Stimulated activated CD4-positive, alpha-beta T cell treated with anti-CD3 and anti-CD28 coated beads, Interleukin-15, amount 100 ng/mL, for 1 hour (primary cell): ENCODE measurements at places on chromosomes 5 and 9.

- DNase-seq, result no peak
Observed at GRCh38 chr5:168219515-168220410, 71.7 kb upstream of the WWC1 start.

DNA sequence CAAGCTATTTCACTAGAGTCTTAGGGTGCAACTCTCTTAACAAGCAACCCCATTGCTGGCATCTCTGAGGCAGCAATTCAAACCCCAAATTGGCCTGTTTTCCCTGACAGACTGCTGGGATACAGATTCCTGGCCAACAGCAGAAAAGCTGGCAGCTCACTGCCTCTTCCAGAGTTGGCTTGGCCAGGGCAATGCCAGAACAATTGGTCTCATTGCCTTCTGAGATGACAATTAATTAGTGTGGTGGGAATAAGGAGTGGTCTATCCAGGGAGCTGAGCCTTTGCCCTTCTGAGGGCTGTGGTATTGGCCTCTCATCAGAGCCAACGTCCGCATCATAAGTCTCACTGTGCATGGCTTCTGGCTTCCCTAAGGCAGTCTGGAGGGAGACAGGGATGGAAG is 183.2 kb downstream of the GNAQ start:
- no peak for DNase-seq

DNA sequence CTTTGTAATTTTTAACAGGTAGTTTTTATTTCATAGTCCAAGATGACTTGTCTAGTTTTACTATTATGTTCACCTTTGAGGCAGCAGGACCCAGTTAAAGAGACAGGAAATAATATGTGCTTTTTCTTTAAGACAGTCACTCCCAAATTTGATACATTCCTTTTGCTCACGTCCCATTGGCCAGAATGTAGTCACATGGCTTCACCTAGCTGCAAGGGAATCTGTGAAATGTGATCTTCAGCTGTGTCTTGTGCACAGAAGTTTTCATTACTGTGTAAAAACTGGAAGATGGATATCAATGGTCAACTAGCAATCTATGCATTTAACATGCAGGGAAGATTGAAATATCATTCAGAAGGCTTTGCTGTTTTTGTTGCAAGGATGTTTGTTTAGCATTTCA is 41.1 kb downstream of the XRCC4 start:
- no peak for DNase-seq

DNA sequence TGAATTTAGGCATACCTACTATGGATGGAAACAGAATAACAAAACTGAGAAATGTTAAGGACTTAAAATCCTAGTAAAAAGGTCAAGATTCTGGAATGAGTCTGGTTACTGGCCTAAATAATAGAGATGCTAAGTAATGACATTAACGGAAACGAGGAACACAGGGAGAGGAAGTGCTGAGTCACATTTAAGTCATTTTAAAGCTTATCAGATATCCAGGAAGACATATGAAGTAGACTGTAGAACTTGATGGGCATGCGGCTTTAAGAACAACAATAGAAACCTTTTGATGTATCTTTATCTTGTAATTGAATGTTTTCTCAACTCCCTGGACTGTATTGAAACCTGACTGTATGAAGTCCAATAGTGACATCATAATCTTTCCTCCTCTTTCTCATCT is 1251.4 kb upstream of the CDH6 start:
- no peak for DNase-seq

- DNase-seq, result no peak
Observed at GRCh38 chr5:135213466-135214239, 179.6 kb upstream of the PITX1 start.

GRCh38 chr5:80125022-80125961 is 90.1 kb downstream of the THBS4 start:
- no peak for DNase-seq

DNA sequence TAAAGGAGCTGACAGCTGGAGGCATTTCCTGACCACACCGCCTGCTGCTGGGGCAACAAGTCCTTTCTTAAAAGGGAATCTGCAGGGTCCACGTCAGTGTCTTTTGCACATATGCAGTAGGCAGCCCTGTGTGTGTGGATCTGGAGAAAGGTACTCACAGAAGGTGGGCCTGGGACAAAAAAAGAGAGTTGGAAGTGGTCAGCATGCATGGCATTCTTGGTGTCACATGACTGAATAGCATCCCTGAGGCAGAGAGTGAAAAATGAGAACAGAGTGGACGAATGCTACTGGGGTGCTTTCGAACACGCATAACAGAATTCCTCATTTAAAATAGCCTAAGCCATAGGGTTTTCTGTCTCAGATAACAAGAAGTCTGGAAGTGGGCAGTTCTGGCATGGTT is 47.0 kb downstream of the DNAJC21 start:
- no peak for DNase-seq

DNA sequence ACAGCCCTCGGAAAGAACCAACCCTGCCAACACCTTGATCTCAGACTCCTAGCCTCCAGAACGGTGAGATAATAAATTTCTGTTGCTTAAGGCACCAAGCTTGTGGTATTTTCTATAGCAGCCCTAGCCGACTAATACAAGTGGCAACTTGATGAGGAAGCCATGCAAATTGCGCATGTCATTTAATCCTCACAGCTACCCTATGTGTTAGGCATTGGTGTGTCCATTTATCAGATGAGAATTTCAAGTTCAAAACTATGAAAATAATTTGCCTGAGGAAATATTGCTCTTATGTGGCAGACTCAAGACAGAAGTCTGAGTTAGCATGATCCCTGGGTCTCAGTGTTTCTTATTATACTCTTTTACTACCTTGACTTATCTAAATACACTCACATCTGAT is 264.0 kb downstream of the PDE4D start:
- DNase-seq, result no peak

- no peak for DNase-seq
Observed at GRCh38 chr5:67366691-67367395, 170.2 kb upstream of the CD180 start.

DNA sequence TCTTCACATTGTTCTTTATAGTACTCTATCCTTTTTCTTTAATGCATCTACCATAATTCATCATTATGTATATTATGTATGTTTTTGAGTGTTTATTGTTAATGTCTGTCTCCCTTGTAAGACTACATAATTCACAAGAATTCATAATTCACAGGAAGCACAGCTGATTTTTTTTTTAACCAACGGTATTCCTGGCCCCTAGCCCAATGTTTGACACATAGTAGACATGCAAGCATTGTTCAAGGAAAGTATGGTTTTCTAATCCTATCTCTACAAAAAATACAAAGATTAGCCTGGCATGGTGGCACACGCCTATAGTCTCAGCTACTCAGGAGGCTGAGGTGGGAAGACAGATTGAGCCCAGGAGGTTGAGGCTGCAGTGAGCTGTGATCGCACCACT is 160.6 kb downstream of the PPP2R2B start:
- DNase-seq, result no peak

- DNase-seq, result no peak
Observed at GRCh38 chr5:154614125-154614524, 136.1 kb upstream of the HAND1 start.

- no peak for DNase-seq
Observed at GRCh38 chr9:104091708-104092107, 2.4 kb upstream of the SMC2 start.

GRCh38 chr9:127828262-127829031 is 25.8 kb downstream of the FPGS start:
- no peak for DNase-seq

DNA sequence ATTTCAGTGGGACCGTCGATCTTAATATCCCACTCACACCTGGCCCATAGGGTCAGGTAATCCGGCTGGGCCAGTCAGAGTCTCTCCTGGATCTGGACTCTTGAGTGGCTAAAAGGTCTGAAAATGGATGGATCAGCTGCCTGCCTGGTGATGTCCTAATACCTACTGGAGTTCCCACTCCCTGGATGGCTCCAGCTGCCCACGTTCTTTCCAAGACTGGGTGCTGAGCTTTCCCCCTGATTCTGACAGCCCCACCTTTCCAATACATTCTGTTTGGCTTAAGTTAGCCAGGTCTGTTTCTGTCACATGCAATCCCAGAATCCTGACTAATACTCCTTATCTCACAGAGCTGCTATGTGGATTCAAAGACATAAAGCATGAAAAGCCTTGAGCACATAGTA is 10.2 kb downstream of the SH3PXD2B start:
- no peak for DNase-seq

- no peak for DNase-seq
Observed at GRCh38 chr9:22395687-22396141, 50.9 kb upstream of the DMRTA1 start.

DNA sequence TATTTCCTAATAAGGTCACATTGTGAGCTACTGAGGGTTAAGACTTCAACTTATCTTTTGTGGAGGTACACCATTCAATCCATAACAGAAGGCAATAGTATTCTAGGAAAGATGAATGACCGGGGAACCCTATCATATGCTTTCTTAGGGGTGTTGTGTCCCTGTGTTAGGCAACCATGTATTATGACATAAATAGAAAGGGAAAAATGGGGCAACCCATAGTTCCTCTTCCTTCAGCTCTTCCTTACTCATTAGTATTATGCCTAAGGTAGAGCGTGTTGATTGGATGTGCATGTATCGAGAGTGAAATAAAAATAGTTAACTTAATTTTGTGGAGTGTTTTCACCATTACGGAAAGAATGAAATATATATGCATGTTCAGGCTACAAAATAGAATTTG is 6.0 kb upstream of the CCNJL start:
- no peak for DNase-seq

GRCh38 chr9:137388589-137389427 is 34.2 kb downstream of the EXD3 start:
- DNase-seq, result no peak

- no peak for DNase-seq
Observed at GRCh38 chr5:173885475-173886010, 2.6 kb upstream of the CPEB4 start.

DNA sequence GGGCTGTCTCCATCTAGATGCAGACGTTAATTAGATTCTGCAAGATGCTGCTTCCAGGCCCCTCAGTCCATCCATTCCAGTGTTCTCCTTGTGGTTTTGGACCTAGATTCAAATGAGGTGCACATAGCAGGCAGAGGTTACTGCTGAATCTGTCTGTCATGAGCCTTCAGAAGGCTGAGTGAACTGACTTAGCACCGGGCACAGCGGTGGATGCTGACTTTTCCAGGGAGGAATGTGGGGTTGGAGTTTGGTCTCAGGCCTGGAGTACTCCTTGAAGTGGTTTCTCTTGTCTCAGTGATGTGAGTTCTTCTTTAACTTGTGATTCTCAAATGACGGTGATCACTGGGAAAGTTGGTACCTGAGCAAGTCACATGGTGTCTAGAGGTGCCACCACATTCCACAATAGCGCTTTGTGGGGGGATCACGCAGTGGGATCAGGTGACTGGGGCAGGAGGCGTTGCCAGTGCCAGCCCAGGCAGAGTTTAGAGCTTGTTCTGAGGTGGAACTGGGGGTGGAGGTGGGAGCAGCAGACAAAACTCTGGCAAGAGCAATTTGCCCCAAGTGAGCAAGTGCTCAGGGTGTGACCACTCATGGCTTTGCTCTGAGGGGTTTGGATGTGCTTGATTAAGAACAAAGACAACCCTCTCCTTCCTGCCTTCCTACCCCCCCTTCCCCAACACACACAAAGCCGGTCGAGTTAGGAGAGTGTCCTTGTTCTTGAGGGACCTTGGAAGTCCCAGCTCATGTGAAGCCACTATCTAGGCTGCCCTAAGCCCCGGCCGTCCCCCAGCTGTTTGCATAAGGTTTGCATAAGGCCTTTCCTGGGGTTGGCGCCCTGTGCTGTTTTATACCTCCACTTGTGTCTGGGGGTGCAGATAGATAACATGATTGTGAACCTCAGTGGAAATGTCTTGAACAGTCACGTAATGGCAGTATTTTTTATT is 25.1 kb downstream of the JADE2 start:
- DNase-seq, result no peak

DNA sequence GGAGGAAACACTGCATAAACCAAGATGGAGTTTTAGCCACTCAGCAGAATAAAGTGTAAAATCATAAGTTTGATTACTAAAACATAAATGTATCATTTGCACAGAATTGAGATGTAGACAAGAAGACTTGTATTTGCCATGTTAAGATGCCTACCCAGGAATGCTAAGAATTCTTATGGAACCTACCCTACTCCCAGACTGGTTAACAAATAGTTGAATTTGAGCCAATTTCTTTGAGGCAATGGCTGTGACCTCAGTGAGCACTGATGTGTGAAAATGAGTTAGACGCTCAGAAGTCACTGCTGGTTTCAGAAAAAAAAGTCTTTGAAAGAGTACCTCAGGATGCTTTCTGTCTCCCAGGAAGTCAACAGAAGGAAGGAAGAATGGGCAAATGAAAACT is 95.6 kb downstream of the ESM1 start:
- DNase-seq, result no peak

GRCh38 chr9:129245276-129245675 is 67.2 kb upstream of the IER5L start:
- no peak for DNase-seq

DNA sequence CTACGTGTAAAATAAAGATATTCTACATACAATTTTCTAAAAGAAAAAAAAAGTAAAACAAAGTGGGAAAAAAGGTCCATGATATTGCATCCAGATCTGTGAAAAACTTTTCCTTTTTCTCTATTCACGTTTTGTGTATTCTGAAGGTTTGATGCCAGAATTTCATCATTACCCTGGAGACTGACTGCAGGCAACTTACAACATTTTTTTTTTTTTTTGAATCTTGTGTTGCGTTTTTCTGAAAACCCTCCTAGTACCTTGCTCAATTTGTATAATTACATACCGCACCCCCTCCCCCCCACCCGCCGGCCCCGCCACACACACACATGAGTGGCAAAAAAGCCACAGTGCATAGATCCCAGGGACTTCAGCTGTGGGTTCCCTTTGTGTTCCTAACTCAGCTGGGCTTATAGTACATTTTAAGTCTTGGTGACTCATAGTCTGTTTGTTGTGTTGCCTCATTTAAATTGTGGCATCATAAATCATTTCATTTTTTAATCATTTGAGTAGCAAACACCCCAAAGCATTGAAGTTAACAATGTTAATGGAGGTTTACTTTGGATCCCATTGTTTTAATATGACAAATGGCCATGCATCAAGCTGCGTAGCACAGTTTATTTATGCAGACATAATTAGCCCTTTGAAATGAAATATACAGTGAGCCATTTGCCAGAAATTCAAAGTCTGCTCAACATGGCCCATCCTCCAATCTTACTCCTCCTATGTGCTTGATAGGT is 36.0 kb downstream of the PRDM6 start:
- no peak for DNase-seq

- no peak for DNase-seq
Observed at GRCh38 chr5:761854-762710, 22.4 kb downstream of the ZDHHC11B start.

GRCh38 chr5:93964421-93964820 is 223.0 kb upstream of the POU5F2 start:
- DNase-seq, result no peak

- DNase-seq, result no peak
Observed at GRCh38 chr5:32848681-32849080, 137.6 kb downstream of the NPR3 start.

DNA sequence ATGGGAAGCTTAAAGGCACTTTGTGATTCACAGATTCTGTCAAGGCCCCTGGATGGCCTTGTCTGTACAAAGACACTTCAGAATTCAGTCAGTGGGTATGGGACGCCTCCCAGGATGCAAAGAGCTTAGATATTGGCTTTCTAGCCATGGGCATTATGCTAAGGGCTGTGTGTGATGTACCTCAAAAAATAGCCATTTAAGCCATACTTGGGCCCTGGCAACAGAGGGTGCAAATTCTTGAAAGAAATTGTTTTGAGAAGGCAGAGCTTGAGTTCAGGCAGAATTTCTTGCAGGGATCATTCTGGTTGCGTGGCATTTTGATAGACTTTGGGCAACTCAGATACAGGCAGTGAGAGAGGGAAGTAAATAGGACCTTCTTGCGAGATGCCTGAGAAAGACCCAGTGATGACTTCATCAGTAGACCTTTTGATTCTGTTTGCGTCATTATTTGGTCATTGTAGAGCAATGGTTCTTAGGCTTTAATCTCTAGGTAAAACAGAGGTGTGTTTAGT is 3.9 kb downstream of the CYFIP2 start:
- no peak for DNase-seq
